ENCODE measurements at places on chromosomes 3 and 15.

GRCh38 chr15:57866149-57866736 is 159.7 kb downstream of the POLR2M start:
- peak; percentile 13 for DNase-seq

GRCh38 chr3:47047673-47048072 is 68.2 kb downstream of the NBEAL2 start:
- DNase-seq = no peak

GRCh38 chr3:145411605-145412004 is 749.4 kb downstream of the PLOD2 start:
- DNase-seq = no peak

- no peak for DNase-seq
Observed at GRCh38 chr3:107951126-107951525, 139.7 kb downstream of the CD47 start.

GRCh38 chr15:43220991-43221403 is at the start of gene EPB42:
TSS of gene EPB42 (minus strand) at chr15:43221018. CDS start at chr15:43220825, 193 bp downstream.
- DNase-seq = no peak

DNA sequence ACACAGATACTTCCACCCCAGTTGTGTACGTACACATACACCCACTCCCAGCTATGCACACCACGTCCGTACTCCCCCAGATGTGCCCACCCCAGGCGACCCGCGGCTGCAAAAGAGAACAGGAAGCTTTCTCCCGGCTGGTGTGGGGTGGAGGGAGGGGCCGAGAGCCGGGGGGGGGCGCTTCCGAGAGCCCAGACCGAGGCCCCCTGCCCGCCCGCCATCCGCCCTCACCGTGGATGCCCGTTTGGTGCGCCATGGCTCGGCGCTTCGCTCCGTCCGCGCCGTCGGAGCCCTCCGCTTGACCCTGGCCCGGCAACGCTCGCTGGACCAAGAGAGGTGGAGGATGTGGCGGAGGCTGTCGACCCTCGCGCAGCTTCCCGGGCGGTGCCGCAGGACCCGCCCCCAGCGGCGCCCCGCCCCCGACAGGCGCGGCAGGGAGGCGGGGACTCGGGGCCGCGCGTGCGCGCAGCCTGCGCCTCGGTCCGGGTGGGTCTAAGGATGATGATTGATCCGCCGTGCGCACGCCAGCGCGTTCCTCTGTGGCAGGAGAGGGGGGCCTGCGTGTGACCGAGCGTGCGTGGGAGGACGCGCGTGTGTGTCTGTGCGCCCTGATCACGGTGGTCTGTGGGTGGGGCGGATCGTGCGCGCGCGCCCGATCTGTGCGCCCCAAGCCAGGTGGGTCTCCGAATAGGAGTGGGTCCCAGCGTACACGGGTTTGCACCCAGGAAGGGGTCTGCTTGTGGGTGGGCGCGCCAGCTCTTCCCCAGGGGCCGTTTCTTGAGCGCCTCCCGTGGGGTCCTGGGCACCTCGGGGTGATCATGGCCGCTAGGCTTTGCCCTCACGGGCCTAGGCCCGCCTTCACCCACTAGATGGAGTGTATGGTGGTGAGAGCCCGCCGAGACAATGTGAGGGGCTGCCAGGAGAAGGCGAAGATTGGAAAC is at the start of gene TWF2:
Gene TWF2 (minus strand): TSS at position 398 of the 941 bp plus-strand sequence. CDS start 142 bp downstream, at position 256.
- DNase-seq = peak; percentile 74

DNA sequence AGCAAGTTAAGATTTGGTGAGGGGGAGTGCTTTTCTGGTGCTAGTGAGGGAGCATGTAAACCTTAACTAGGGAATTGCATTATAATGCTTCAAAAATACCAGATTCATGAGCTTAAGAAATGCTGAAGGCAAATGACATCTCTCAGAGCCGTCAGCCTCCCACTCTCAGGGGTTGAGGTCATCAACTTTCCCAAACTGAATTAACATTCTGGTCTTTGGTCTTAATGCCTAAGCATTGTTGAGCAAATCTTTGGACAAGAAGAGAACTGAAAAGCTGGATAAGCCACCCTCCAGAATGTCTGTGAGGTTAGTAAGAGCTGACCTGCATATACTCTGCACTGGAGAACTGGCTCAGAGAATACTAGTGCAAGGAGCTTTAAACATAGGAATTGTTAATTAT is 124.9 kb upstream of the GAP43 start:
- DNase-seq = no peak

DNA sequence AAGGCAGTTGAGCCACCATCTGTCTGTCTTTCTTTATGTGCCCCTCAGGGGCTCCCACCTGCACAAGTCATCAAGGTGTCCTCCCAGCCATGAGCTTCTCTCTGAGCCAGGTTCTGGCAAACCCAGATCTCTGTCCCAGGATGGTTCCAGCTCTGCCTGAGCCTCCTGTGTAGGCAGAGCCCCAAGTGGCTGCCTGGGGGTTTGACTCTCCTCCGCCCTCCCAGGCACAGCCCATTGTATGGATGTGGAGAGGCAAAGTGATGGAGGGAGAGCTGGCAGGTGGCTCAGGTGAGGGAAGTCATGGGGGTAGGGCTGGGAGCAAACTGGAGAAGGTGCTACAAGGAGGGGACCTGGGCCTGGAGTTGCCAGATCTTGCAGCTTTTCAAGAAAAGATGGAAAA is 56.9 kb downstream of the GRIP2 start:
- DNase-seq = no peak

- DNase-seq = no peak
Observed at GRCh38 chr3:196517162-196517800, 2.1 kb upstream of the SMCO1 start.

DNA sequence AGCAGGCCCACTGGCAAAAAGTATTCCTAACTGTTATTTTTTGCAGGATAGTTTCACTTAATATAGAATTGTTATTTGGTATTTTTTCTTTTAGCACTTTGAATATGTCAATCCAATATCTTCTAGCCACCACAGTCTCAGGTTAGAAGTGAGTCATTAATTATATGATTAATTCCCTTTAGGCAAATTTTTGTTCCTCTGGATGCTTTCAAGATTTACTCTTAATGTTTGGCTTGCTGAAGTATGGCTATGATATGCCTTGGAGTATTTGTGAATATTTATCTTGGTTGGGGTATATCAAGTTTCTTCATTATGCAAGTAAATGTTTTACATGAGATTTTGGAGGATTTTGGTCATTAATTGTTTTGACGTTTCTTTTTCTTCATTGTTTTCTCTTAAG is 152.1 kb upstream of the ALCAM start:
- DNase-seq = no peak
